Fibroblast of skin of scalp (primary cell): ENCODE measurements at places on chromosomes 16 and 17.

- no peak for DNase-seq
Observed at GRCh38 chr16:3089717-3090592, 9.1 kb downstream of the ZSCAN10 start.

GRCh38 chr17:32688221-32688620 lies 188.7 kb downstream of the MYO1D start:
- no peak for DNase-seq

- no peak for DNase-seq
Observed at GRCh38 chr16:35176449-35176848, 1717.0 kb downstream of the TP53TG3F start.

DNA sequence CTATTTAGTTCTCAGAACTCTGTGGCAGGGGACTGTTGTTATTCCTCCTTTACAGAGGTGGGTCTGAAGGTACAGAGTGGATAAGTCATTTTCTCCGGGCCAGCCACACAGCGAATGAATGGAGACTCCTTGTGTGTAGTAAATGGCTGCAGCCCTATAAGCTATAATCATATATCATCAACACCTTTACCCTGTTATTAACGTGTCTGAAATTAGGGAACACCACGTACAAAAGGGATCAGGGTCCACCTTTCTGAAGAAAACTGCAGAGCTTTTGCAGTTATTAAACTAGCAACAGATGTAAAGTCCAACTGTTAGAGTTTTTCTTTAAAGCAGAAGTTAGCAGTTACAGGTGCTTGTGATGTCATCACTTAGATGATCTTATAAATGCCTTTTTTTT lies 696.7 kb downstream of the MAF start:
- no peak for DNase-seq

DNA sequence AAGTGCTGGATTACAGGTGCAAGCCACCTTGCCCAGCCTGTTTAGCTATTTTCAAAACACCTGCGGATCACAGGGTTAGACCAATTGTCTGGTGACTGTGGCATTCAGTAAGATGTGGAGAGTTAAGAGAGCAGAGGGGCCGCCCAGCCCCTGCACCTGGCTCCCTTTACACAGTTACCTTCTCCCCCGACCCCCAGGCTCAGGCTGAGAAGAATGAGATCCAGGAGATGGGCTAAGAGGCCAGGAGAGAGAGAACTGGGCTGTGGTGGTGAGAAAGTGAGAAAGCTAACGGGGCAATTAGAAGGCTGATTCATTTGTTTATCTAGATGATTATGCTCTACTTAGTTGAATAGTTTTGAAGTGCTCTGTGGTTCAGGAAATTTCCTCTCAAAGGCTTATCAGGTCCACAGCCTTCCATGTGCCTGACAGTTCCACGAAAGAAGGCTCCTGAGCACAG lies 67.8 kb upstream of the AXIN2 start:
- no peak for DNase-seq

DNA sequence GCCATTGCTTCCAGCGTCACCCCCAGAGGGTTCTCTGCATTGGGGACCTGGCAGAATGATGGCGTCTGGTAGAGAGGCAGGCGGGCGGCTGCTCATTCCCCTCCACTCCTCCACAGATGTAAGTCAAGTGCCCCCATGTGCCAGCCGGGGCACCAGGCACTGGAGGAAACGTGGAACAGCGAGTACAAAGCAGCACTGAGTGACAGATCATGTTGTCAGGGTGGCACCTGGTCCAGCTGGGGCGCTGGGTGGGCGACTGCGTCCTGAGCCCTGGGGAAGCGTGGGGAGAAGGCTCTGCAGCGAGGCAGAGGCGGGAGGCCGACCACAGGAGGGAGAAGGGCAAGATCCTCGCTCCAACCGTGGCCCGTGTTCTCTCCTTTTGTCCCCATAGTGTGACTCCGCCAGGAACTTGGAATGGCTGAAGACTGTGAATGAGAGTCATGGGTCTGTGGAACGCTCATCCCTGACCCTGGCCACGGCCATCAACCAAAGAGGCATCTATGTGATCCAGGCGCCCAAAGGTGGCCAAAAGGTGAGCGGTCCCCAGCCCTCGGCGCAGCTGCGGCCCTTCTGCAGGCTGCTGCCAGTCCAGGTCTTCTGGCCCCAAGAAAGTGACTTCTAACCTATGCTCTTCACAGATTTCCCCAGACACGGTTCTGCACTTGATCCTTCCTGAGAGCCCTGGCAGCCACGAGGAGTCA lies 76.7 kb downstream of the RNF213 start:
- DNase-seq: no peak

GRCh38 chr16:89909777-89910716 lies 8.6 kb upstream of the MC1R start:
- peak; percentile 82 for DNase-seq

GRCh38 chr17:48153691-48154358 lies 46.3 kb downstream of the SNX11 start:
- peak; percentile 56 for DNase-seq

GRCh38 chr17:67546578-67547527 lies 169.8 kb downstream of the PITPNC1 start:
- peak; percentile 35 for DNase-seq

DNA sequence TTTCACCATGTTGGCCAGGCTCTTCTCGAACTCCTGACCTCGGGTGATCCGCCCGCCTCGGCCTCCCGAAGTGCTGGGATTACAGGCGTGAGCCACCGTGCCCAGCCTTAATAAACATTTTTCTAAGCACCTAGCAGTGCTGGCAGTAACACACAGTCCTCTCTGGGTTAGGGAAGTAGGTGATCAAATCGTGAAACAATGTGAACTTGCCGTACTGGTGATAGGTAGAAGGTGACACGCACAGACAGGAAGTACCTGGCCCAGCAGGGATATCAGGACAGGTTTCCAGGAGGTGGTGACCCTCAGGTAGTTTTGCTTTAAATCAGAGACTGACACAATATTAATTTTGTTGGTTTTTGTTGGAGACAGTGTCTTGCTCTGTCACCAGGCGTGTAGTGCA lies 4.5 kb downstream of the PLD2 start:
- no peak for DNase-seq

DNA sequence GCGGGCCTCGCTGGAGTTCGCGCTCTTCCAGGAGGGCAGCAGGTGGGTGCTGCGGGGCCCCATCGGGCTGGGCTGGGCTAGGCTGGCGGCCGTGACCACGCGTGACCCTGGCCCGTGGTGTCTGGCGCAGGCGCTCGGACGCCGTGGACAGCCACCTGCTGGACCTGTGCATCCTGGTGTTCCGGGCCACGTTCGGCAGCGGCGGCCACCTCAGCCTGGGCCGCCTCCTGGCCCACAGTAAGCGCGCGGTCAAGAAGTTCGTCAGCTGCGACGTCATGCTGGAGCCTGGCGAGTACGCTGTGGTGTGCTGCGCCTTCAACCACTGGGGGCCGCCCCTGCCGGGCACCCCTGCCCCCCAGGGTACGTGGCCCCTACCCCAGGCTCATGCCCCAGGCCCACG lies 8.0 kb upstream of the PRR35 start:
- no peak for DNase-seq

DNA sequence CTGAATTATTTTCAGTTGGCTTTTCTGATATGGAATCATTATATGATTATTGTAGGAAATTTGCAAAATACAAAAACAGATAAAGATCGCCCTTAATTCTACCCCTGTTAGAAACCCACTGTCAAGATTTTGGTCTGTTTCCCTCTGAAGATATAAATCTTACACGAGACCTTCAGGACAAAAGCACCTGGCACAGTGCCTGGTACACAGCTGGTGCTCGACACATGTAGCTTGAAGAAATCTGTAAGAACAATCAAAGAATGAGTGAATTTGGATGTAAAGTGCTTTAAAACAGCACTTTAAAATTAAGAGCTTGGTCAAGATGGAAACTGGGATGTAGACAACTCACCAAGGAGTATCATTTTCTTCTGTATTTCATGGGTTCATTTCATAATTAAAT lies 181.1 kb downstream of the C16orf78 start:
- DNase-seq: no peak

DNA sequence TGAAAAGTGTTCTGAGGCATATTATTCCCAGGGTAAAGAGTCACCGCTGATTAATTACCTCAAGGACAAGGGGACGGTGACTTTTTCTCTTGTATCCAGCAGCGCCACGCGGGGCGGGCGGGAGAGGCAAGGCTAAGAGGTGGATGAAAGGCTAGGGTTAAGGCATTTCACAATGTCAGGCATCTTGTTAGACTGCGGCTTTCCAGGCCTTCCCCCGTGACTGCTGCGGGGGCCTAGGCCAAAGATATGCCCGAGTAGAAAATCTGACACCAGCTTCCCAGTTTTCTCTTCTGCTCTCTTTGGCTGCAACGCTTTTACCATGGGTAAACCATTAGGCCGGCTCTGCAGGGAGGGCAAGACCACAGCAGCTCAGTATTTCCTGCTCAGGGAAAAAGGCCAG lies 698.2 kb downstream of the MAF start:
- DNase-seq: no peak

GRCh38 chr17:8021565-8022359 lies 17.1 kb upstream of the ALOX15B start:
- DNase-seq: no peak

GRCh38 chr17:48296453-48296852 lies 133.6 kb downstream of the SKAP1 start:
- DNase-seq: no peak

DNA sequence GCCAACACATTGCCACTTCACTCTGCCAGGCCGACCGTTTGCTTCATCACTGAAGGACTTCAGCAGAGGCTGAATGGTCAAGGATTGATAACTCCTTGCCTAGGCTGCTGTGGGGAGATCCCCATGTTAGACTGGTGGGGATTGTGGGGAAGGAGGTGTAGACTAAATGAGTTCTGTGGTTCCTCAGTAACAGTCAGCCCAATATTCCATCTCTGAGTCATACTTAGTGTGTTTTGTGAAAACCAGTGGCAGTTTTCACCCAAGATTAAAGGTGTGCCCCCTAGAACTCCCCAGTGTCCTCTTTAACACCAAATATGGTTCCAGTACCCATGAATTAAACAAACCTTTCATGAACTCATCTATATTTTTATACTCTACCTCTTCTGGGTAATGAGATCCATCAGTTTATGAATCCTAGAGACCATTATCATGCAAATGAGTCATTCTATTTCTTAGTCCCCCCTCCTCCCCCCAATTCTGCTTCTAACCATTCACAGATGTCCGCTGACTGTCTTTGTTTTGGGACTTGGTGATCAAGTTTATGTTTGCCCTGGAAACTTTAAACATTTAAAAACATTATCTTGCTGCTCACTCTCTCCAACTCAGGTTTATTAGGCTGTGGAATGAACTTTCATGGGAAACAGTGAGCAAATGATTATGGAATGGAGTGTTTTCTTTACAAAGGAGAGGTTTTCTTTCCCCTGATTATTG lies 66.8 kb upstream of the GAS7 start:
- peak; percentile 88 for DNase-seq

DNA sequence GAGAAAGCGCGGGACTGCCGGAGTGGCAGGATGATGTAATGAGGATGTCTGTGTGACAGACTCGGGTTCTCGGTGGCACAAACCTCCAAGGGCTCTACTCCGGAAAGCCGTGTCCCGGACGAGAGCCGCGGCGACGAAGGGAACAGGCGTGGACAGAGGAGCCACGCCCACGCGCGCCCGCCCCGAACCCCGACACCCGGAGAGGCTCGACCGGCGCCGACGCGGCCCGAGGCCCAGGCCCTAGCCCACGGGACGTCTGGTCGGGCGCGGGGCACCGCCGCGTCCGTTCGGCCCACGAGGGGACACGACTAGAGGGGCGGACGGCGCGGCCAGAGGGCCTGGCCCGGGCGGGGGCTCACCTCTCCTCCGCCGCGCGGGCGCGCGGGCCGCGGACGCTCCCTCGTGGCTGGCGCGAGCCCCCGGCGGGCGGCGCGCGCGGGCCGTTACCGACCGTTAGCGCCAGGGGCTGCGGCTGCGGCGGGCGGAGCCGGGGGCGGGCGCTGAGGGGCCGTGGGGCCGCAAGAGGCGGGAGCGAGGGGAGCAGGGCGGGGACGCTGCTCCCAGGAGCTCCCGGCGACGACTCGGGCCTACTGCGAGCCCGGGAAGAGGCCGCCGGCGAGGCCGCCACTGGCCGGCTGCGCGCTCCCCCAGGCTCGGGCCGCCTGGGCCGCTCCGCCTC lies 2.1 kb upstream of the IRX5 start:
- peak; percentile 78 for DNase-seq

GRCh38 chr17:80260069-80260535 lies 550 bp upstream of the RNF213 start:
- DNase-seq: peak; percentile 79

GRCh38 chr16:69012906-69013305 lies 92.5 kb upstream of the HAS3 start:
- no peak for DNase-seq

DNA sequence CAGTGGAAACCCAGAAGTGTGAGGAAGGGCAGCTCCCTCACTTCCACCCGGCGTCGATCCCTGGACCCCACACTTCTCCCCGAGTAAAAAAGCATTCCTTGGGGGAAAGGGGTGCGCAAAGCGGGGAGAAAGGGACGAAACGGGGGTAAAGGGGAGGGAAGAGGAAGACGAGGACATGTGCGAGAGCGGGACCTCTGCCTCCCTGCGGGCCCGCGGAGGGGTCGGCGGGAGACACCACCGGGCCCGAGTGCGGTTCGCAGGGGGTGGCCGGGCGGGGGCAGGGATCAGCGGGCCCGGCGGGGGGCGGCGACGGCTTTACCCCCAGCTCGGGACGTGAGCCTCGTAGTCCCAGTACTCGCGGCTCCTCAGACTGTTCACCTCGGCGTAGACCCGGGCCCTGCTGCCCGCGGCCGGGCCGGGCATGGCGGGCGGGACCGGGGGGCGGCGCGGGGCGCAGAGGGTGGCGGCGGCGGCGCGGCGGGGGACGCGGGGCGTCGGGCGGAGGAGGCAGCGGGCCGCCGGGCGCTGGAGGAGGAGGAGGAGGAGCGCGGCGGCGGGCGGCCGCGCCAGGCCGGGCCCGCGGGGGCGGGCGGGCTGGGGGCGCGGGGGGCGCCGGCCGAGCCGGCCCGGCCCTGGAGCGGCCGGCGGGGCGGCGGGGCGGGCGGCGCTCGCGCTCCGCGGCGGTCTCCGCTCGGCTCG lies 443 bp downstream of the CSNK2A2 start:
- DNase-seq: no peak

GRCh38 chr17:58617563-58617962 lies 74.3 kb downstream of the TEX14 start:
- DNase-seq: no peak

DNA sequence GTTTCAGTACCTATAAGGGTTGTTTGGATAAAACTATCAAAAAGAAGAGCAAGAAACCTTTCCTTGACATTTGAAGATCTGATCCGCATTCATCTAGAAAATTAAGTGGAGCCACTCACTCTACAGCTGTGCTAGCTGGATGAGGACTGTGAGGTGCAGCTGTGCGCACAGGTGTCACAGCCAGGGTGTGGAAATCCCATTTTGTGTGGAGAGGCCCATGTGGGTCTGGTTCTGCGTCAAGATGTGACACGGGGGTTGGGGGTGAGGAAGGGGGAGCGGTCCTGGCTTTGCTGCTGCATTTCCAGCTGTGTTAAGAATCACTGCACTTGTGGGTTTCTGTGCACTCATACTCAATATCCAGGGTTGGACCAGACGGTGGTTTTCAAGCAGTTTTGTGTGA lies 70.7 kb downstream of the CLEC16A start:
- DNase-seq: no peak
